Suppressor macrophage treated with lipopolysaccharide for 1 hour (primary cell): ENCODE measurements at places on chromosomes 7 and 10.

- DNase-seq = no peak
Observed at GRCh38 chr10:72235544-72236279, 19.6 kb upstream of the ASCC1 start.

DNA sequence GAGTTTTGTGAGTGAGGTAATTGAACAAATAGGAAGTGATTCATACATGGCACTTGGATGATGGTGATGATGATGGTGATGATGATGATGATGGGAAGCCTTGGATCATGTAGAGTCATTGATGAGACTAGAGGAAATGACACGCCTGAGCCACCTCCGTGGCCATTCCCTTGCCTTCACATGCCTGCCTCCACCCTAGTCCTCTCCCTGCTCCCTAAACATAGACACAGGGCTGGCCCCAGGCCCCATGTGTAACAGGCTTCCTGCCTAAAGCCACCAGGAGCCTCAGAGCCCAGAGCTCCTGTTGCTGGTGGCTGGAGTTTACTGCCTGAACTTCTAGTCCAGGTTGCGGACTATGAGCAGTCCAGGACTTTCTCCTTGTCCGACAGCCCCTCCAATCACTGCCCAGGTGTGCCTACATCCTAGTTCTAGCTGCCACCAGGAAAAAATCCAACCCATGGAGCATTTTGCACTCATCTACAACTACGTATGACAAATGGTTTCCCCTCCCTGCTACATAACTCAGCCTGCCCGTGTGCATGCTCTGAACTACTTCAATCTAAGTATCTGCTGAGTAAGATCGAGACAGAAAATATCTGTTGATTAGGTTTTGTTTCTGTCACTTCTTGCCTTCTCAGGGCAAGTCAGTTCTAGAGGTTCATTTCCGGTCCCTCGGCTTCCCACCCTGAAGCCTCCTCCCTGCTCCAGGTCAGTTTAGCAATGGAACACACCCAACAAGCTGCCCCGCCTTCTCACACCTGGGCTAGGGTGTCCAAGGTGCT is 35.5 kb upstream of the KDM7A start:
- peak; percentile 82 for DNase-seq

DNA sequence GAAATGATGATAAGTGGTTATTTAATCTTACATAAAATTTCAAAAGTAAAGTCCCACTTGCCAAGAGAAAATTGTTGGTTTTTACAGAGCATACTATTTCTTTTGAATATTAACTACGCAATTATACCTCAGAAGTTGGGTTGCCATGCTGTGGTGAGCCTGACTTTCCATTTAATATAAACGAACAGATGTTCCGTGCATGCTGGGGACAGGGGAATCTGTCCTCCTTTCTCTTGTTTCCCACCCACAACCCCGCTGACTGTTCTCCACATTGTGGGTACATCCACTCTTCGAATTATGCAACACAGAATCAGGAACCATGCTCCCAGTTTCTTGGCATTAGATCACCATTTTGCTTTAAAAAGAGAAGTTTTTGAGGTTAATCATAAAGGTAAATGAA is 29.2 kb upstream of the RTKN2 start:
- DNase-seq = peak; percentile 19

- DNase-seq = no peak
Observed at GRCh38 chr10:102960157-102960556, 42.1 kb downstream of the CNNM2 start.

- no peak for DNase-seq
Observed at GRCh38 chr7:29597266-29597665, 33.6 kb downstream of the PRR15 start.

DNA sequence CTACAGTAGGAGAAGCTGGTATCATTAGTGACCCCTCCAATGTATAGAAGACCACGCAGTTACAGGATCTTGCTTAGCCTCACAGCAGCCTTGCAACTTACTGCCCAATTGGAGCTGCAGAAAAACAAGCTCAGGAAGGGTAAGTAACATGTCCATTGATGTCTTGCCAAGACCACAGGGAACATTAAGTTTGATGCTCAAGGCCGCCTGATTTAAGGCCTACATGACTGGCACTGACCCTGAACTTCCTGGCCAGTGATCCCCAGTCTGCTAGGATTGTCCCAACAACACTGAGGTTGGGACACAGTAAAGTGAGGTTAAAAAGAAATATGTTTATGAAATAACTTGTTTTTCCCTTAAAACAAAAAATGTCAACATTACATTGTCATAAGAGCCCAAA is 6.8 kb upstream of the GDF2 start:
- no peak for DNase-seq

DNA sequence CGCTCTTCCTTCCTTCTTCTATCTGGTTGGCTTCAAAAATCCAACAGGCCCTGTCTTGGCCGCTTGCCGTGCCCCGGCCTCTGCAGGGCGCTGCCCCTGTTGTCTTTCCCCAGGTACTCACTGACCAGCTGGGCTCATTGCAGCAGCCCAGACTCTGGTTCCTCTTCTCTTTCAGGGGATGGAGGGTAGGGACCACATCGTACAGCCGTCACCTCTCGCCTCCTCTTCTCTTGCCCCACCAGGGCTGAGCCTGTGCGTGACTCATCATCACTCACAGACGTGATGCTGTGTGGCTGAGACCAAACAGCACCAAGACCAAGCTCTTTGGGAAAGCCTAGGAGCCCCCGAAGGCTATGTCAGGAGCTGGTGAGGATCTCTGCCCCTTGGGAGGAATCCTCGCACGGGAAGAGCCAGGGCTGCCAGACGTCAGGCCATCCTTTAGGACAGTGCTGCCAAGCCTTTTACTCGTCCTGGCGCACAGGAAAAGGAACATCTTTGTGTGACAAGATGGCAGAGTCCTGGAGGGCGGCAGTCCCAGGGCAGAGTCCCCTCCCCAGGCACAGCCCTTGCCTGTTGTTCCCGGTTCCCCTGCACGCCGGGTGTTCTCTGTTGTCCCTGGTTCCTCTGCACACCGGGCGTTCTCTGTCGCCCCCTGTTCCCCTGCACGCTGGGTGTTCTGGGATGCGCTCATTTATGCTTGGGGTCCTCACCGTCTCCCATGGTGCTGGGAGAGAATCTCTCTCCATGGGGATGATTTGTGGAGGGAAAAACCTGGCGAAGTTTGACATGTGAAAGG is 188.5 kb upstream of the SHH start:
- DNase-seq = peak; percentile 15

- no peak for DNase-seq
Observed at GRCh38 chr10:24259365-24260130, 50.6 kb downstream of the KIAA1217 start.

GRCh38 chr7:151206914-151207313 is 3.4 kb downstream of the H2BK1 start:
- no peak for DNase-seq

- no peak for DNase-seq
Observed at GRCh38 chr7:92306153-92306552, 60.4 kb downstream of the ANKIB1 start.

DNA sequence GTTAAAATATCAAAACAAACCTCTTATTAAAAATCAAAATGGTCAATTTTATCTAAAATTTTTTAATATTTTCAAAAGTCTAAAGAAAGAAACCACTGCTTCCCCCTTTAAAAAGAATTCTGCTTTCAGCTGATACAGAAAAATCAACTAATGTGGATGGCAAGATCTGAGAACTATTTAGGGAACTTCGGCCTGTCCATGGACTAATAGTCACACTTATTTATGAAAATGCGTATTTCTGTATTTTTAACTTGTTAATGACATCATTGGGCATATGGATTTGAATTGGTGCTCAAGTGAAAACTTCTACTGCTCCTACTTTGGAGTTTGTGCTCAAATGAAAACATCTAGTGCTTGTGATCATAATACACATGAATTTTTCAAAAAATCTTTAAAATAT is 31.9 kb downstream of the RNLS start:
- peak; percentile 67 for DNase-seq

GRCh38 chr10:128723631-128724205 is 597.5 kb upstream of the MKI67 start:
- DNase-seq = no peak

DNA sequence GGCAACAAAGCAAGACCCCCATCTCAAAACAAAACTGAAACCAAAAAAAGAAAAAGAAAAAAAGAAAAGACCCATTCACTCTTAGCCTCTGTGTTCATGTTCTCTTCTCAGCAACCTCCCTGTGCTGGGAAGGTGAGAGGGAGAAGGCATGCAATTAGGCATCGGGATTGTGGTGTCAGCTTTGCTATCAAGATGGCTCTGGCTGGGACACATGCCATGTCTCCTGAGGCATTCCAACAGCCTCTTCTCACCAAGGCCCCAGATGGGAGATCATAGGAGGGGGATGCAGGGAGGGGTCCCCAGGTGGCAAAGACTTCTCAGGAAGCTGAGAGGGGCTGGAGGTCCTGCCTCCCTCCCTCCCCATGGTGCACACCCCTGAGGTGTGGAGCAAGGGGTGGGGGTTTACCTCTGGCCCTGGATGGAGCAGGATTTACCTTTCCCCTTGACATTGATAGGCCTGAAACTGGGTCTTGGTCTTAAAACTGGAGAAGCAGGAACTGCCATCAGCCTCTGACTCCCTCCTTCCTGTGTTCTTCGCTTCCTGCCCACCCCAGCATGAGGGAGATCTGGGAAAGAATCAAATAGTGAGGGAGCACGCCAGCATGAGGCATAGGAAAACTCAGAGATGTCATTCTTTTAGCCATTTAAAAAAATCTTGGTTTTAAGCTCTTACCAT is 96.2 kb upstream of the DUSP5 start:
- no peak for DNase-seq

- DNase-seq = no peak
Observed at GRCh38 chr10:75429159-75429827, 2.1 kb upstream of the LRMDA start.

GRCh38 chr7:146223851-146224250 is 107.2 kb downstream of the CNTNAP2 start:
- no peak for DNase-seq

- DNase-seq = no peak
Observed at GRCh38 chr7:39535720-39536119, 30.5 kb upstream of the YAE1 start.

DNA sequence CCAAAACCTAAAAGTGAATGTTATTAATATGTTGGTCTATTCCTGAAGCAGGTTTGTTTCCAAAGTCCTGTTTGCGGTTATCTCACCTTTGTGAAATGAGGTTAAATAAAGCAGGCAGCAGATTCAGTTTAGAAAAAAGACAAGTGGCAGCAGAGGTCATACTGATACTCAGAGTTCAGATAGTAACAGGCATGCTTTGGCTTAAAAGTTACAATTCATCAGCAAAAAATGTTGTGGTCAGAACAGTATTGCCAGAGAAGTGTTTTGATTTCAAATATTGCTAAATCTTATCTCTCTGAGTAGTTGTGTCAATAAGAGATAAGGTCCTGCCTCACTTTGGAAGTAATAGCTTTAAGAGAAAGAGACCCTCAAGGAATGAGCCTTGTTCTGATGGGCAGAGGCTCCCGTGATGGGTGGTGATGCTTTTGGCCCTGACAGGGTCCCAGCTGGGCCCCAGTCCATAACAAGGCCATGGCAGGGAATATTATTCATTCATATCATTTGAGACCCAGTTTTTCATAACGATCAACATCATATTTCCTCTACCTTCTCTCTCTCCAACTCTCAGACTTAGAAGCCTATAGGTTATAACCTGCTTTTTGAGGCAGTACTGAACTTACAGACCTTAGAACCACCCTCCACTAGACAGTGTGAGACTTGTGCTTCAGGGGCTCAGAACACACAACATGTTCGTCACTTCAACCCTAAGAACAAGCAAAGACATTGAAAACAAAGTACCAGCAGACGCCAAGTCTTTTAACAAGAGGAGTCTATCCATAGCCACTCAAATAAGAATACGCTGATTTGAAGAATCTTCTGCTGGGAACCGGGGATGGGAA is 58.5 kb upstream of the AHR start:
- no peak for DNase-seq

- DNase-seq = peak; percentile 58
Observed at GRCh38 chr10:112115781-112116385, 67.7 kb downstream of the GPAM start.

GRCh38 chr7:83514977-83515376 is 134.0 kb downstream of the SEMA3E start:
- no peak for DNase-seq

DNA sequence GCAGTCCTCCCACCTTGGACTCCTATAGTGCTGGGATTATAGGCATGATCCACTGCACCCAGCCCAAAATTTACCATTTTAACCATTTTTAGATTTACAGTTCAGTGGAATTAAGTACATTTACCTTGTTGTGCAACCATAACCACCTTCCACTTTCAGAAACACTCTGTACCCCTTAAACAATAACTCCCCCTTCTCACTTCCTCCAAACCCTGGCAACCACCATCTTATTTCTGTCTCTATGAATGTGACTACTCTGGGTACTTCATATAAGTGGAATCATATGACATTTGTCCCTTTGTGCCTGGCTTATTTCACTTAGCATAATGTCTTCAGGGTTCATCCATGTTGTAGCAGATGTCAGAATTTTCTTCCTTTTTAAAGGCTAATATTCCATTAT is 33.6 kb downstream of the SUFU start:
- DNase-seq = no peak

DNA sequence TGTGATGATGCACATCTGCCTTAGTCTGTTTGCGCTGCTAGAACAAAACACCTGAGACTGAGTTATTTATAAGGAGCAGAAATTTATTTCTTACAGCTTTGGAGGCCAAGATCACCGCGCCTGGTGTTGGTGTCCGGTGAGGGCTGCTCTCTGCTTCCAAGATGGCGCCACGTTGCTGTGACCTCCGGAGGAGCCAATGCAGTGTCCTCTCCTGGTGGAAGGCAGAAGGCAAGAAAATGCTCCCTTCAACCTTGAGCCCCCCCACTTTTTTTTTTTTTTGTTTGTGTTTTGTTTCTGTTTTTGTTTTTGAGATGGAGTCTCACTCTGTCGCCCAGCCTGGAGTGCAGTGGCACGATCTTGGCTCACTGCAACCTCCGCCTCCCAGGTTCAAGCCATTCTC is 16.0 kb upstream of the ACTR3B start:
- no peak for DNase-seq

- peak; percentile 59 for DNase-seq
Observed at GRCh38 chr7:117873310-117874190, at the start of gene CTTNBP2. Gene CTTNBP2 (minus strand): TSS chr7:117873441. CDS start chr7:117873415, 26 bp downstream.

DNA sequence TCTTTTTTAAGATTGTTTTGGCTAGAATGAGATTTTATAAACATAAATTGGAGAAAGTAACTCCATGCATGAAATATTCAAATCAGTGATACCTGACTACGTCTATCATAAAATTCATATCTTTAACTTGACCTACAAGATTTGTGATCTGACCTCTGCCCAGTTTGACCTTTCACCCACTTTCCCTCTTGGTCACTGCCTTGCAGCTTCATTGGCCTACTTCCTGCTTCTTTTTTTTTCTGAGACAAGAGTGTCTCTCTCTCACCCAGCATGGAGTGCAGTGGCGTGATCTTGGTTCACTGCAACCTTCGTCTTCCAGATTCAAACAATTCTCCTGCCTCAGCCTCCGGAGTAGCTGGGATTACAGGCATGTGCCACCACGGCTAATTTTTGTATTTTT is 28.5 kb downstream of the TPST1 start:
- DNase-seq = no peak

- no peak for DNase-seq
Observed at GRCh38 chr7:30916255-30916654, 4.6 kb downstream of the AQP1 start.

GRCh38 chr10:28952523-28952922 is 275.2 kb downstream of the BAMBI start:
- no peak for DNase-seq

- peak; percentile 31 for DNase-seq
Observed at GRCh38 chr10:22573820-22574569, 140.4 kb downstream of the PIP4K2A start.
